ENCODE measurements at places on chromosomes 5 and 9.
A peak's percentile ranks its signal among the peaks of the same experiment; 100 is the strongest.

DNA sequence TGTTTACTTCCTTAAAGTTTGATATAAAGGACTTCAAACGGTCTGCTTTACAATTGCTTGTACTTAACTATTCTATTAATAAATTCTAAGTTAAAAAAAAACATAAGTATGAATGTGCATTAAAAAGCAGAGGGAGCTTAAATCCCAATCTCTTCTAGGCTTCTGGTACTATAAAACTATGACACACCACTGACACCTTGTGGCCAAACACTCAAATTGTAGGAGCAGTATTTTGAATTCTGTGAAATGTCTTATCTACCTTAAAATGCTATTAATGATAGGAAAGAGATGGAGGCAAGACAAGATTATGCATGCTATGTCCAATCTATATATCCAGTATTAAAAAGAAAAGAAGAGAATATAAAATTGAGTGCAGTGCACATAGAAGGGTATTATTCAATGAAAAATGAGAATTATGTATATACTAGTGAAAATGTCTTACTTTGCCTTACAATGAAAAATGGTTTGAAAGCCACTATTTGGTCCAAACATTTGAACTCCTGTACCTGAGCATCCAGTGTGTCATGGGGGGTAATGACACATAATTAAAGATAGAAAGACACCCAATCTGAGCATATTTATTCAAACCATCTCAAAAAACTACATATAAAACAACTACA, 87.6 kb downstream of the ERP44 start:
- peak; percentile 6 for DNase-seq

- peak; percentile 71 for DNase-seq
Measured at GRCh38 chr5:143405063-143405848, 1.8 kb upstream of the NR3C1 start.

GRCh38 chr5:92627186-92627585, 953.8 kb downstream of the NR2F1-AS1 start:
- DNase-seq: no peak

- DNase-seq: no peak
Measured at GRCh38 chr5:126139773-126140172, 283.4 kb upstream of the GRAMD2B start.

DNA sequence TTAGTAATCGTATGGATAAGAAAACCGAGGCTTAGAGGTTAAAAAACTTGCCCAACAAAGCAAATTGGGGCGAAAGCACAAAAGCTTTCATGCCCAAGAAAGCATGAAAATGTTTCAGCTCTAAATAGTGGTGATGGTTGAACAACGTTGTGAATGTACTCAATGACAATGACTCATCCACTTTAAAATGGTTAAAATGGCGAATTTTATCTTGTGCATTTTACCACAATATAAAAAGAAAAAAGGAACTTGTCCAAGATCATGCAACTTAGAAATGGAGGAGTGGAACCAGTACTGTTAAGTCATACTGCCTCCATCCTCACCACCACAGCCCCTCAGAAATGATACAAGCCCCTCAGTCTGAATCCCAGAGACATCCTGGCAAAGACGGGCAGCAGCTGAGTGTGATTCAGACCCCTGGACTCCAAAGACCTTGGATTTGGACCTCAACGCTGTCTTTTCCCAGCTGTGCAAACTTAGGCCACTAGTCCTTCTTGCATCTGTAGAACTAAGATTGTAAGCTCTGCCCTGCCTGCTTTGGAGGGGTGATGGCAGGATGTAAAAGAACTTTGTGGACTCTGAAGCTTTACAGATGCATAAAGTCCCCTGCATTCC, 158.4 kb downstream of the GABBR2 start:
- DNase-seq: no peak

DNA sequence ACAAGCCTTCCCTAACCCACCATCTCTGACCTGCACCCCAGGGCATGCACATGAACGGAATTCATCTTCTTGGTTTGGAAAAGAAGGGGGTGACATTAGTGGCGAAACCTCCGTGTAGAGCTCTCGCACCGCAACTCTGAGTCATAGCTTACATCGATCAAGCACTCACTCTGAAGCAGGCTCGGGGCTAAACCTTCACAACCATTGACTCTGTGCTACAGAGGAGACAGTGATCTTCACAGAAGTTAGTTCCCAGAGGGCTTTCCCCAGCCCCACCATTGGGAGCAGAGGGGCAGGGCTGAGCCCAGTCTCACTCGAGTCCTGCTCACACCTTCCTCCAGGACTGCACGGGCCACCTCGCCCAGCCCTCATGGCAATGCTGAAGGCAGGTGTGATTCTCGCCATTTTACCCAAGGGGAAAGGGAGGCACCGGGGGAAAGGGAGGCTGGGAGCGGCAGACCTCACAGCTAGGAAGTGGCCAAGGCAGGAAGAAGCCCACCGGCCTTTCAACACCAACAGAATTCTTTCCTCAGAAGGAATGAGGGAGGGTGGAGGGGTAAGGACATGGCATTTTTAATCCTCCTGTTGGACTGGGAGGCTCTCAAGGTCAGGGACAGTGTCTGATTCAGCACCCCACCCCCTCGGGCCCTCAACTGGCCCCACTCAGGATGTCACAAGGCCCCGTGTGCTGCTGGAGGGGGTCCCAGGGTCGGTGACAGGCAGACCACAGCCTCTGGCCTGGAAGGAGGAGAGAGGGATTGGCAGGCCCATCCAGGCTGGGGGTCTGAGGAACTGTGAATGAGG, 25.9 kb upstream of the IL17B start:
- no peak for DNase-seq

GRCh38 chr9:12697719-12698118, 4.5 kb downstream of the TYRP1 start:
- DNase-seq: no peak

DNA sequence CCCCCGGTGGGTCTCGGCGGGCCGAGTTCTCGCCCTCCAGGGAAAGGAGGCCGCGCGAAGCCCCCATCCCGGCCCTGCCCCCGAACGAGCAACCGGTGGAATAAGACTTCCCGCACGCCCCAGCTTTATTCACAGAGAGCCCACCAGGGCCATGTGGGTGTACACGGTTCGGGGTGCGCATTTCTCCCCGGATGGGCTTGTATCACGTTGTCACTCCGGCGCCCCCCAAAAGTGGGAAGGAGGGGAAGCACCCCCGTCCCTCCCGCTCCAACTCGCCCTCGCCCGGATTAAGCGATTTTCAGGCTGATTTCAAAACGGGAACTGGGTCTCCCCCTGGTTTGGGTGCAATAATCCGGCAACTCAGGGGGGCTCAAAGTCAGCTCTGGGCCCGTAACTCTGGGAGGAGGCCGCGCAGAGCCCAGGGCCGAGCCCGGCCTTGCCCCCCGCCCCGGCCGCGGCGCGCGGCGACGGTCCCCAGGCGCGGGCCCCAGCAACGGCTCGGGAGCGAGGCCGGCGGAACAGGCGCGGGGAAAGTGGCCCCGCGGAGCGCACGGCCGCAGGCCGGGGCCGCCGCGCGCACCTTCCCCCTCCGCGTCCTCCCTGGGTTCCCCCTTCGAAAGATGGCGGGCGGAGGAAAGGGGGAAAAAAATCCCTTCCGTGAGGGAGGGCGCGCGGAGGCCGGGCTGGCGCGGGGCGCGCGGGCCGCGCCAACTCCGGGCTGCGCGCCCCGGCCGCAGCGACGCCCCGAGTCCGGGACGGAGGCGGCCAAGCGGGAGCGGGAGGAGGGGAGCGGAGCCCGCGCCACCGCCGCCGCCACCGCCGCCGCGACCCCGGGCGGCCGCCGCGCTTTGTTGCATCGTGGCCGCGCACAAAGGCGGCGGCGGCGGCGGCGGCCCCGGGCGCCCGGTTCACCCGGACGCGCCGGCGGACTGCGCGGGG, 644 bp downstream of the BRD3 start:
- DNase-seq: no peak

GRCh38 chr5:83253720-83254119, 176.4 kb downstream of the XRCC4 start:
- DNase-seq: no peak

GRCh38 chr5:172729588-172729987, 41.4 kb downstream of the DUSP1 start:
- no peak for DNase-seq

GRCh38 chr5:167716126-167716775, 575.2 kb upstream of the WWC1 start:
- no peak for DNase-seq

- DNase-seq: no peak
Measured at GRCh38 chr9:134502266-134502791, 139.3 kb upstream of the COL5A1 start.

DNA sequence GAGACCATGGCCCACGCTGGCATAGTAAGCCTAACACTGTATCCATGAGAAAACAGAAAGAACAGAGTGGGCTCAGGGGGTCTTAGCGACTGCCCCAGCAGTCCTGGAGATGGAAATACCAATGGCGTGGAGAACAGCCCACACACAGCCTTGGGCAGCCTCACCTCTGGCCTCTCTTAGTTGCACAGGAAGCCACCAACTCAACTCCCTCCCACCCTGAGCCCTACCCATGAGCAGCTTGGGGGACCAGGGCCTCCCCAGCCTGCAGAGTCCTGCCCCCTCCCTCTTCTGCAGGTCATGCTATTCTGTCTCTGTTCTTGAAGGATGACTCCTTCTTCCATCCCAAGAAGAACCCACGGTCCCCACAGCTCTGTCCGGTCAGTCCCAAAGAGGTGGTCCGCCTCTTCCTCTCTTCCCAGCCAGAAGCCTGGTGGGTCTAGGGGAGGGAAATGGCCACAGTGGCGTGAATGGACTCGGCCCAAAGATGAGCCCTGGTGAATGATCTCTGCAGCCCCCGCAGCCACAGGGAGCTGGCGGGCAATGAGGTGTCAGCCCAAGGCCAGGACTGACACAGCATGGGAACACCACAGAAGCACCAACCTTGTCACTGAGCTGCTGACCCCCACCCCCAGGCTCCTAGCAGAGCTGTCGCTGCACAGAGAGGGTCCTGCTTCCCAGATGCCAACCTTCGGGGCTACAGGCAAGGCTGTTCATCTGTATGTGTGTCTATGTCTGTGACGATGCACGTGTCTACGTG, 131.2 kb downstream of the ROR2 start:
- DNase-seq: no peak

DNA sequence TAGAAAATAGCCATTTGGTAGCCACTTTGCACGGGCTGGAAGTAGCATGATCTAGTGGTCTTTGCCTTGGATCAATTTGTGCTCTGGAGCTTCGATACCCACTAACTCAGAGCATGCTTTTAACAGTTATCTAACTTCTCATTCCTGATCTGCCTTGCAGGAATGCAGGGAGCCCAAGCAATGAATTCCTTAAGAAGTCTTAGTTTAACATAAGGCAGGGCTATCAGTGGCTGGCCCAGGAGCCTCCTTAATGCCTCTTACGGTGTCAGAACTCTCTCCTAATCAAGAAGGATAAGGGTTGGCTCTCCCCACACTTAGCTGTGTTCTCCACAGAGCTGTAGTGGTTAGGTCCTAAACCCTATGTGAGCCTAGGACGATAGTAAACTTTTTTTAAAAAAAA, 95.8 kb upstream of the TBCA start:
- no peak for DNase-seq

DNA sequence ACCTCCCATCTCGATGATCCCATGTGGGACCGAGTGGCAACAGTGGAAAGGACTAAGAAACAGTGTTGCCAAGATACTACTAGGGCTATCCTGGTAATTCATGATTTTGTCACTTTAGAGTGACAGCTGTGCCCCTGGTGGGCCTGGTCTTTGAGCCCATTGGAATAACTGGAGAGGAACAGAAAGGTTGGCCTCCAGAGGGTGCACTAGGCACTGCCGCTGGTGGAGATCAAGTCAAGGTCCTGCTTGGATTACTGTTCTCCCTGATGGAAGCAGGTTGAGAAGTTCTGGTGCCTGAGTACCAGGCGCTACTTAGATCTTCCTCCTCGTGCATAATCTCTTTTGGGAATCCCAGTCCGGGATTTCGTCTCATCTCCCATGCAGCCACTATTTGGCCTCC, 129.6 kb downstream of the SEC61B start:
- DNase-seq: no peak

DNA sequence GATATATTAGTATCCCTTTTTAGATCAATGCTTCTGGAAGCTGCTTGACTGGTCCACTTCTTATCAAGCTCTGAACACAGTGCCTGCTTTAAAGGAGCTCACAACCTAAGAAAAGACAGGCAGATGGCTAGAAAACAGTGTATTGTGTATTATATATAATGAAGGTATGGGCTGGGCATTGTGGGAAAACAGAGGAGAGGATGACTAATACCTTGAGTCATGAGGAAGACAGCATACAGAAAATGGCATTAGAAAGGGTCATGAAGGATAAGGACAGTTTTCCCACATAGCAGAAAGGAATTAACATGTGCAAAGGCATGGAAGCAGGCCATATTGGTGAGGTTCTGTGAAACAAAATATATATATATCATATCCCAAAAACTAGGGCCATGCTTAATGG, 309.6 kb downstream of the MLLT3 start:
- DNase-seq: no peak

GRCh38 chr9:18976709-18977531, 56.1 kb downstream of the SAXO1 start:
- no peak for DNase-seq

DNA sequence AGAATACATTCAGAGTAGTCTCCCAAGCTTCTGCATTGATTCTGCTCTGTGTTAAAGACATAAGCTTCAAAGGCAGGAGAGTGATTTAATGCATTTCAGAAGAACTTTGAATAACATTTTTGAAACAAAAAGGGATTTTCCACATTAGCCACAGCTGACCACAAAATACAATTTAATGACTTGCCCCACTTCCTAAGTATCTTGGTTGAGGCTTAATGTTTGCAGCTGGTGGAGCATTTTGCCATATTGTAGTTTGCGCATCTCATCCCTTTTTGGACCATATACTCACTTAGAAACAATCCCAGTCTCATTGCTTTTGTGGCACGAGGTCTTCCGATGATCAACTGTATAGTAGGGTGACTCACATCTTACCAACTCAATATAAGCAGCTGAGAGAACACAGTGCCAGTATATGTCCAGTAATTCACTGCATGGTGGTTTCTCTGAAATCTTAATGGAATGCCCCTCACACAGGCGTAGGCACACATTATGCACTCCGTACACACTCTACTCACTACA, 455.8 kb upstream of the PTGER4 start:
- no peak for DNase-seq

- no peak for DNase-seq
Measured at GRCh38 chr5:9869616-9870288, 239.6 kb upstream of the TAS2R1 start.

- no peak for DNase-seq
Measured at GRCh38 chr5:65305913-65306312, 175.8 kb downstream of the ADAMTS6 start.

DNA sequence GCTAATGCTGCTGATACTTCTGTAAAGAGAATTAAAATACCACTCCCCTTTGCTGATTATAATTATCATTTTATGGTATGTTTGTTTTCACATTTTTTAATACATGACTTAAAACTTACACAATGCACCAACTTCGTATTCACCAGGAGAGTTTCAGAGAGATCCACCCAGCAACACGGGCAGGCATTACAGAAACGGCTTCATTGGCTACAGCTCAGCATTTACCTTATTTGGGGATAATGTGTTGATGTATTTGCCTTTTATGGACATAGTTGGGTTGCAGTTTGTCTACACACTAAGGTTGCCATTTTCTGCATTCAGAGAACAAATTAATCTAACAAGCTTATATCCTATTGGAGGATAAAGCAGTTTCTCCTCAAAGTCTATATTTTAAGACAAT, 423.6 kb downstream of the PRDM9 start:
- DNase-seq: no peak
